ENCODE measurements at places on chromosomes 2 and 18.

DNA sequence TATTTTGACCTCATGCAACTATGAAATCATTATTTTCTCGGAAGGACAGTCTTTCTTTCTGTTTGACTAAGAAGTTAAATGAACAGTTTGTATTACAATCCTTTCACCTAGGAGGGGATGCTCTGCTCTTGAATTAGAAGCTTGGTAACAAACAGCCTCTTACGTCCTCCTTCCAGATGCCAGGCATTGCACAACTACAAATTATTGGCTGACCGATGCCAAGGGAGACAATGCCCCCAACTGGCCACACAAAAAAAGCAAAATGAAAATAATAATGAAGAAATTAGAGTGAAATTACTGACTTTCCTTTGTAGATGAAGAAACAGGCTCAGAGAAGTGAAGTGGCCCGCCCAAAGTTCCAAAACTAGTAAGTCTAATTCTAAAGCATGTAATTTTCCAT is 177.9 kb downstream of the CYRIA start:
- no peak for DNase-seq

- DNase-seq = no peak
These were observed 435.5 kb upstream of the MMADHC start for GRCh38 chr2:150023044-150023443.

DNA sequence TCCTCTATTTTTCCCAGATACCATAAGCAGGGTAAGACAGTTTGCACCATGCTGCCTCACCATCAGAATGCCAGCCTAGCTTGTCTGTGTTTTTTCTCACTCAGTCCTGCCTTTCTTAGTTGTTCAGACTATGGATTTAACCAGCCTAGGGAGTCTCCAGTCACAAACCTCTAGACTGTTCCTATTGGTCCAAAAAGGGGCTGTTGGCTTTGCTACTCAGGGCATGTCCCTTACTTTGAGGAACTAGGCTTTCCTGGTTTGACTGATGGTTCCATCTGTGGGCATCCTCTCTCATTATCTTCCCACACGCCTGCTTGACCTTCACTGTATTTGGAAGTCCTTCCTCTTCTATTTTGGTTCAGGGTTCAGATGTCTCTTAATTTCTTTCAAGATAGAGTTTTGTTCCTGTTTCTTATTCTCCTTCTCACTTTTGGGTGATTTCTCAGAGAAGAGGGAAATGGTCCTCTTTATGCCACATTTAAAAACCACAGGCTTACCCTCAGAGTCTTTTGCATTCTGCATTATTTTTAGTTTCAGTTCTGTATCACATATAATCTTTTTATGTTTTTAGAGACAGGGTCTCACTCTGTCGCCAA is 31.3 kb upstream of the TMEM131 start:
- no peak for DNase-seq

DNA sequence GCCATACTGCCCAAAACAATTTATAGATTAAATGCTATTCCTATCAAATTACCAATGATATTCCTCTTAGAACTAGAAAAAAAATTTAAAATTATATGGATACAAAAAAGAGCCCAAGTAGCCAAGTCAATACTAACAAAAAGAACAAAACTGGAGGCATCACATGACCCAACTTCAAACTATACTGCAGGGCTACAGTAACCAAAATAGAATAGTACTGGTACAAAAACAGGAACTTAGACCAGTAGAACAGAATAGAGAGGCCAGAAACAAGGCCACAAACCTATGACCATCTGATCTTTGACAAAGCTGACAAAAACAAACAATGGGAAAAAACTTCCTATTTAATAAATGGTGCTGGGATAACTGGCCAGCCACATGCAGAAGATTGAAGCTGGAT is 86.1 kb upstream of the KYNU start:
- DNase-seq = no peak

GRCh38 chr2:127681976-127682857 is 6.9 kb upstream of the LIMS2 start:
- no peak for DNase-seq

- DNase-seq = no peak
These were observed 46.5 kb upstream of the EPG5 start for GRCh38 chr18:46013484-46014189.

GRCh38 chr2:9336576-9337314 is 86.6 kb downstream of the ITGB1BP1 start:
- DNase-seq = no peak

DNA sequence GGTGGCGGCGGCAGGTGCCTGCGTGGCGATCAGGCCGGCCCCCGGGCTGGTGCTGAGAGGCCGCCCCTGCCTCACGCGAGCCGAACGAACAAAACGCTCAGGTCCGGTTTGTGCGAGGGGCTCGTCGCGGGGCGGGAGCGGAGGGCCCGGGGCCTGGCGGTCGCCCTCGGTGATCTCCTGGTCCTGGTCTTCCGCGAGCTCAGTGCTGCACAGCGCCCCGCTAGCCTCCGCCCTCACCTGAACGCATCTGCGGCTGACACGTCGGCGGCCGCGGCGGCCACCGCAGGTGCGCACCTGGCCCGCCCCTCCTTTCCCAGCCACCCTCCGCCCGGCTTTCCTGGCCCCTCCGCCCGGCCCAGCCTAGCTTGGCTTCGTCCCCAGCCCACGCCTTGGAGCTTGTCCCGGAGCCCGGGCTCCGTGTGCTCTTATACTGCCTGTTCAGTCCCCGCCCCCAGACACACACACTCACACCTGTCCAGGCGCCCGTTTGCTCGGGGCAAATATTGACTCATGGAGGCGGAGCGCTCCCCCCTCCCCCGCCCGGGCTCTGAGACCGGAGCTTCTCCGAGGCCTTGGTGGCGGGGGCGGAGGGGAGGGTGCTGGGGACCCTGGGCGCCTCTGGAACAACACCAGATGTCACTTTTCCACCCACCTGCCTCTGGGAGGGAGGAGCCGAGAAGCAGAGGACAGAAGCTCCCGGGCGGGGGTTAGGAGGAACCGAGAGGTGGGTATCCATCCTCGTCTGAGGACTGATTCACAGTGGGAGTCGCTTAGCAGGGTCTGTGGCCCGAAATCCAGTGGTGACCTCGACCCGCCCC is 8.6 kb upstream of the CRYBA2 start:
- no peak for DNase-seq

DNA sequence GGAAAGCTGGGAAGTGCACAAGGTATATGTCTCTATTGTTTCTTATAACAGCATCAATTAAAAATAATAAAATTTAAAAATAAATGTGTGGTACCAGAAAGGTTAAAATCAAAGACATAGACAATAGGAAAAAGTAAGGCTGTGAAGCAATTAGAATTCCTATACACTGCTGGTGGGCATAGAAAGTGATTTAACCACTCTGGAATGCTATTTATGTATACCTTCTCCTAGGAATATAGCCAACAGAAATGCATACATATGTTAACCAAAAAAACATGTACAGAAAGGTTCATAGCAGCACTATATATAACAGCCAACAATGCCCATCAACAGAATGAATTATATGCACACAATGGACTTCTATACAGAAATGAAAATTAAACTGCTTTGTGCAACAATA is 43.0 kb downstream of the WDSUB1 start:
- no peak for DNase-seq

Data from stimulated activated CD4-positive, alpha-beta T cell treated with anti-CD3 and anti-CD28 coated beads, Interleukin-1b, Interleukin-23, amount 100 ng/mL, for 1 hour (primary cell).